ENCODE measurements at places on chromosomes 2 and 18.
A peak's percentile ranks its signal among the peaks of the same experiment; 100 is the strongest.

- no peak for DNase-seq
Measured at GRCh38 chr2:204950695-204951346, 405.5 kb downstream of the PARD3B start.

GRCh38 chr2:217027414-217027813, 167.6 kb upstream of the TNP1 start:
- no peak for DNase-seq

DNA sequence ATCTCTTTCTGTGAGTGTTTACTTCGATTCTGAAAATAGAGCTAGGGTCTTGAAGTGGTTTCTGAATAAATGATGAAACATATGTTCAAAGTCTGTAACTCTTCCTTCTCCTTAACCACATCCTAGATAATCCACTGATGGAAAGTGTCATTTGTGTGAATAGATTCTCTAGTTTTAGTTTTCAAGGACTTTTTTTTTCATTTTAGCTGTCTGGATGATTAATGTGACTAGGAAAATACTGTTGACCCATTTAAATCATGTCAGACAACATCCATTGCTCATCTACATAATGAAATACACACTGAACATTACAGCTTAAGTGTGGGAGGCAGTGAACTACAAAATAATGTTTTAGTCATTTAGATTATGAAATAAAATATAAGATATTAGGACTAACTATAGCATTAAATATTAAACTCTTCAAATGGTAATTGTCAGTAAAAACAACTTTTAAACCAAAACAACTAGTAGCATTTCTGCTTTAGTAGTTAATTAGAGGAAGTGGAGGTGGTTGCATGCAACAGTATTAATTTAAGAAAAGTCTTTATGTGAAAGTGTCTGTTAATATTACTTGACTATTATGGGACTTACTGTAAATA, 39.1 kb upstream of the DLX1 start:
- DNase-seq = no peak

- no peak for DNase-seq
Measured at GRCh38 chr18:11572201-11572600, 37.2 kb upstream of the SLC35G4 start.

- DNase-seq = no peak
Measured at GRCh38 chr2:120794716-120795115, 59.0 kb downstream of the GLI2 start.

GRCh38 chr2:102453501-102453900, 19.5 kb upstream of the SLC9A4 start:
- no peak for DNase-seq

DNA sequence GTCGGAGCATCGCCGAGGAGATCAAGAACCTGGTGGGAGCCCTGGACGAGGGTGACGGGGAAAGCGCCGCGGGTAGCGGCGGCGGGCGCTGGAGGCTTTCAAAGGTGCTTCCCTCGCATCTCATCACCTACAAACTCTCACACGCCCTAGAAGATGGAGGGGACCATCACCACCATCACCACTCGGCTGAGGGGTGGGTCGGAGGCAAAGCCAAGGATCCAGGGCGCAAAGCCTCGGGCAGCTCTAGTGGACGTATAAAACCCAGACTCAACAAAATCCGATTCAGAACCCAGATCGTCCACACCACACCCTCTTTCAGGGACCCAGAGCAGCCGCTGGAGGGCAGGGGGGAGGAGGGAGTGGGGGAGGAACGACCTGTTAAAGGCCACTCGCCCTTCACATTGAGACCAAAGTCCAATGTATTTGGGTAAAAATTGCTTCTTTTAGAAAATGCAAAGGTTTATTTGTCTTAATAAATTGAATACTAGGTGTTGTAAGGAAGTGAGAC, 1.5 kb downstream of the SOWAHC start:
- no peak for DNase-seq

GRCh38 chr18:37577051-37577611, 11.5 kb upstream of the CELF4 start:
- DNase-seq = no peak

GRCh38 chr2:208017721-208018120, 7.6 kb downstream of the PLEKHM3 start:
- DNase-seq = no peak

- DNase-seq = peak; percentile 86
Measured at GRCh38 chr2:45009303-45009927, at the start of gene SIX2. Gene SIX2, minus strand, starts transcription at chr2:45009452. Its CDS starts 342 bp downstream, at chr2:45009110.

- no peak for DNase-seq
Measured at GRCh38 chr2:222049946-222050345, 248.9 kb downstream of the PAX3 start.

DNA sequence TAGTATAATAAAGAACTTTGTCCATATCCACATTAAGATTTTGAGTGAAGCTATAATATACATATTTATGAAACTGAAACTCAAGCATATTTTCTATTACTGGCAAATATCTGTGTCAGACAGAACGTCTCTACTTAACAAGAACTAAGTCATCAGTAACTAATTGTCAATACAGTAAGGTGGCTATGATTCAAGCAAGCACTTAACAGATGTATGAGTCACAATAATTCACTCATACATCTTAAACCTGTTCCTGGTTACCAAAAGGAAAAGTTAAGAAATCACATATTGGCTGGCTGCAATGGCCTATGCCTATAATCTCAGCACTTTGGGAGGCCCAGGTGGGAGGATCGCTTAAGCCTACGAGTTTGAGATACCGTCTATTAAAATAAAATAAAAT, 96.0 kb downstream of the SOS1 start:
- no peak for DNase-seq

DNA sequence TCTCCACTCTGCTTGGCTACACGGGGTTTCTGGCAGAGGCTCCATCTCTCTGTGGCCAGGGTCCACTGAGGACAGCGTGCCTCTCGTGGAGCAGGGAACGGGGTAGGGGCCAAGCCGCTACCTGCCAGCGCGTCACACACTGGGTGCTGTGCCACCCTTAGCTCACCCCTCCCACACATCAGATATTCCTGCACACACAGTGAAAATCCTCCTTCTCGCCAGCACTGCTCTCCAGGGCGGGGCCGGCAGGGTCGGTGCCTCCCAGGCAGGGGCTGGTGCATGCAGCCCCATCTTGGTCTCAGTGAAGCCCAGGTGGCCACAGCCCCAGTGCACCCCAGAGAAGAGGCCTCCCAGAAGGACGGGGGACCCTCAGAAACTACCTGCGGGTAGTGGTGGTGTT, 124.6 kb downstream of the MBP start:
- DNase-seq = no peak

DNA sequence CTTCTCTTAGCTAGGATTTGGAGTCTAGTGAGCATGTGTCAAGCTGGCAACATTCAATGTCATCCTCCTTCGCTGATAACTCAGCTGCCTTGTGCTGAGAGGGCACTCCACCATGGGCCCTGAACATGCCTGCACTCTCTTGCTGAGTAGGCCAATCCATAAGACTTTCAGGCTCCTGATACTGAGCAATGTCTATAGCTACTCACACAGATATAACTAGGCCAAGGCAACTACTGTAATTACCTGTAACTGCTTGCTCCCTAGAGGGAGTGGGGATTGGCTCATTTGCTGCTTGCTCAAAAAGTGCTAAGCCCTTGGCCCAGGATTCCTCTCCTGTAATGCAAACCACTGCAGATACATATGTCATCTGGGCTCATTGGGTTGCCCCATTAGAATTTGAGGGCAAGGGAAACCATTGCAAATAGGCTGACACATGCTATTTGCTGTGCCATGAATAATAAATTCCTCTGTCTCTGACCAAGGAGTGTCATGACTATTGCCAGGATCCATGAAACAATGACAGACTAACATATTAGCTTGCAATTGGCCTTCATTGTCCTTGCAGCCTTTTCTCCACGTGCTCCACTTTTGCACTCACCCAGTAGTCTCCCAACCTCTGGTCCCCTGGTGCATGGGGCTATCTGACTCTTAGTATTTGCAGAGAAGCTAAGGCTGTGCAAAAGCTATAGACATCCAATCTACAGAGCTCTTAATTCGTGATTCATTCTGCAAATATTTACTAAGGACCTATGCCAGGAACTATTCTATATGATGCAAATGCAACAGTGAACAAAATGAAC, 36.9 kb upstream of the BMPR2 start:
- no peak for DNase-seq

GRCh38 chr2:103594823-103595222, 833.0 kb downstream of the TMEM182 start:
- DNase-seq = no peak

- no peak for DNase-seq
Measured at GRCh38 chr2:45541450-45541849, 69.6 kb downstream of the SRBD1 start.

GRCh38 chr2:172063446-172063845, 21.9 kb upstream of the DLX1 start:
- no peak for DNase-seq

DNA sequence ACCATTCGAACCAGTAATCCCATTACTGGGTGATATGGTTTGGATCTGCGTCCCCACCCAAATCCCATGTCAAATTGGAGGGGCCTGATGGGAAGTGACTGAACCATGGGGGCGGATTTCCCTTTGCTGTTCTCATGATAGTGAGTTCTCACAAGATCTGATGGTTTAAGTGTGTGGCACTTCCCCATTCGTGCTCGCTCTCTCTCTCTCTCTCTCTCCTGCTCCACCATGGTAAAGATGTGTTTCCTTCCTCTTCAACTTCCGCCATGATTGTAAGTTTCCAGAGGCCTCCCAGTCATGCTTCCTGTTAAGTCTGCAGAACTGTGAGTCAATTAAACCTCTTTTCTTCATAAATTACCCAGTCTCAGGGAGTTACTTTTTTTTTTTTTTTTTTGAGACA, 62.6 kb downstream of the NBAS start:
- DNase-seq = no peak

- no peak for DNase-seq
Measured at GRCh38 chr2:15186118-15186517, 375.0 kb downstream of the NBAS start.

DNA sequence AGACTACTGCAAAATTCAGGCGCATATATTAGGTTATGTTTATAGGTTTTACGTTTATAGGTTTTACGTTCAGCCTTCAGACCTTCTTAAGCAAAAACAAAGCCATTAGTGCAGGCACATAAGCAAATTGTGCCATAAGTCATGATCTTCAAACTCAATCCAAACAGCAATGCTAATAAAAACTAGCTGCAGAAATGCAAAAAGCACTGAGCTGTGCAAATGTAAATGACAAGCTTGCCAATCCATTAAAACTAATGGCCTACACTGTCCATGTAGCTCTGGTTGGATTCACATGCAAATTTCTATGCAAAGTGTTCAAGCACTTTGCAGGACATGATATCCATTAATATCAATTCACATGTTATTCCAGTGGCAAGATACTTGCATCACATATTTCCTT, 50.9 kb downstream of the LRPPRC start:
- no peak for DNase-seq

DNA sequence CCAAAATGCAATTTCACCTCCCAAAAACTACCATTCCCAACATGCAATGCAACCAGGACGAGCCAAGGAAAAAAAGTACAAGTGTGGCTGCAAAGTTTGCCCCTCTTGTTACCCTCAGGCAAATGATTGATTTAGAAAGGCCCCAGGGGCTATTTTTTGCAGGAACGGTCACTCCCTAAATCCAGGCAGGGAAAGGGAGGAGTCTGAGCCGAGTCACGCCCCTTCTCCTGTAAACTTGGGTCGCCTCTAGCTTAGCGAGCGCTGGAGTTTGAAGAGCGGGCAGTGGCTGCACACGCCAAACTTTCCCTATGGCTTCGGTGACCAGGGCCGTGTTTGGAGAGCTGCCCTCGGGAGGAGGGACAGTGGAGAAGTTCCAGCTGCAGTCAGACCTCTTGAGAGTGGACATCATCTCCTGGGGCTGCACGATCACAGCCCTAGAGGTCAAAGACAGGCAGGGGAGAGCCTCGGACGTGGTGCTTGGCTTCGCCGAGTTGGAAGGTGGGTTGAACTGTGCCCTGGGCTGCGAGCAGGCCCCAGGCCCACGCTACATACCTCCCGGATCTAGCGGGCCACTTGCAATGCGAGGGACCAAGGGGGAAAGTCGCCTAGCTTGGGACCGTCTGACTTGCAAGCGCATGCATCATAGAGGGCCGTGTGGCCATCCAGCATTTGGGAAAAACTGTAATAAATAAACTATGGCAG, at the start of gene GALM:
TSS of gene GALM (plus strand) at position 261 of the 702 bp plus-strand sequence. CDS start at position 309, 48 bp downstream.
- DNase-seq = peak; percentile 86

DNA sequence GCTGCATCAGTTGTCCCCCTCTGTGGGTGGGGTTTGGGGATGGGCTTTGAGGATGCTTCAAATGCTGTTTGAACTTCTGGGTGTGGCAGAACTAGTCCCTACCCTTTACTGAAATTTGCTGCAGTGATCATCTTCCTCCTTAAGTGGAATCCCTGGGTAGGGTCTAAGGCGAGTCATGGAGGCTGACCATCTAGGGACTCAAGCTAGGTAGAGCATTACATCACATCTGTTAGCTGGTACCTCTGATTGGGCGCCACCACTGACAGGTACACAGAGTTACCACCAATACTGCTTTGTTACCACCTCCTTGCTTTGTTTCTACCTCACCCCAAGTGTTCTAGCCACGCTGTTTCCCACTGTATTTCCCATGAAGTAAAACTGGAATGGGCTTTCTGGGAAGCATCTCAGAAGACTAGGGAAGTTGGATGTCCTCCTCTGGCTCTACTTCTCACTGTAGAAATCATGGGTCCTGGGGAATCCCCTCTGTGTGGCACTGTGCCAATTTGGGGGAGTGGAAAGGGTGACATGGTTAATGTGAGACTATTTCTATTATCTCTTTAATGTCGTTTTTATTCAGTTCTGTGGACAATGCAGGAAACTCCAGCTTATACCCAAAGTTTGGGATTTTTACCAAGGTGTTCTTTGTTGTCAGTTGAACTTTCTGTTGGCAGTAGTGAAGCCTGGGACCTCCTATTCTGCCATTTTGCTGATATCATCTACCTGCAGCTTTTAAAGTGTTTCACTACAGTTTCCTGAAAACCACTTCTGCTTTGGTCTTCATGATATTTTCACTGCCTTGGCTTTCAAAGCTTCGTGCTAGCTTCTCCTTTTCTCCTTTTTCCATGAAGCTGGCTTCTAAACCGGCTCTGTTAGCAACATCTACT, 14.5 kb upstream of the SULT1C4 start:
- no peak for DNase-seq

- DNase-seq = no peak
Measured at GRCh38 chr18:41660654-41661053, 294.4 kb upstream of the PIK3C3 start.

GRCh38 chr2:74552914-74553811, 579 bp downstream of the LOXL3 start:
- peak; percentile 69 for DNase-seq

- DNase-seq = no peak
Measured at GRCh38 chr2:18455236-18455862, 105.1 kb downstream of the RDH14 start.

DNA sequence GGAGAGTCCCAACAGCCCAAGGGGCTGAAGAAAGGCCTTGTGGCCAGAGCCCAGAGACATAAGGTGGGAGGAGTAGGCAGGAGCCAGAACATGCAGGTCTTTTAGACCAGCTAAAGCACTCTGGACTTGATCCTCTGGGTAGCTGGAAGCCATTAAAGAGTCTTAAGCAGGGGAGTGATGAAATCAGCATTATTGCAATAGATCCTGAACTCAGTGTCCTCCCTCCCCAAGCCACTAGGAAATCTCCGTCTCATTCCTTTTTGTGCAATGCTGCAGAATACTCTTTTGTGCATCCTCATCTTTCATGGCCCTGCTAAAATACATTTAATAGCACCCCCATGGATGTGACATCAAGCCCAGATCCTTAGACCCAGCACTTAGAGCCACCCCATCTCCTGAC, 58.6 kb upstream of the ZCCHC2 start:
- no peak for DNase-seq
